Gastroesophageal sphincter (tissue), 4 donors: ENCODE measurements at places on chromosomes 11 and 22. TPM values are rescaled to one million over a fixed set of nuclear protein-coding genes. Genes with fewer than 3 reads are reported as not detected.

CBL gene
- 23.8 TPM for total RNA-seq

CCDC89 gene
- 1.7 TPM for total RNA-seq

BTG4 gene
- not detected for total RNA-seq

OR2D2 gene
- total RNA-seq: 0.31 TPM

SEPTIN3 gene
- 0.93 TPM for total RNA-seq

WNT7B gene
- total RNA-seq: not detected

PNPLA3 gene
- total RNA-seq: not detected

TKFC gene
- 13.0 TPM for total RNA-seq

FAM180B gene
- total RNA-seq: 1.1 TPM

OR6A2 gene
- 0.08 TPM for total RNA-seq

ADM2 gene
- not detected for total RNA-seq

CD3E gene
- total RNA-seq: not detected

GLYATL1 gene
- total RNA-seq: not detected

GRCh38 chr11:102709201-102709945 lies 3.8 kb upstream of the MMP27 start:
- ATAC-seq: peak; percentile 36

DNA sequence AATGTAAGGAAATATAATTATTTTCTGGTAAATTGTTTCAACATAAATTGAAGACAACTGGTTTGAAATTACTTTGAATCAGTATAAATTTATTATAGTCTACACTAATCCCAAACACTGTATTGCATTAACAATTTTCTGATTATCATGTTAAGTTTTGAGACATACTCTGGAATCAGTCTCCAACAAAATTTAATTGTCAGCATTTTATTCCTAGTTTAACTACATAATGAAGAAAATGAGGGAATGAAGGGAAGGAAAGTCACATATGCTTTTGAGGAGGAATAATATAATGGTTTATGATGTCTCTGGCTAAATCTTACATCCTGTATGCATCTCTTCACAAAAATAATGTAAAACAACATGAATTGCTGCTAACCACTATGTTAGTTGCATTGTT lies 14.2 kb downstream of the OR52E1 start:
- ATAC-seq: no peak

GRCh38 chr11:762421-763072 lies 14.7 kb downstream of the GATD1 start:
- peak; percentile 41 for ATAC-seq

DNA sequence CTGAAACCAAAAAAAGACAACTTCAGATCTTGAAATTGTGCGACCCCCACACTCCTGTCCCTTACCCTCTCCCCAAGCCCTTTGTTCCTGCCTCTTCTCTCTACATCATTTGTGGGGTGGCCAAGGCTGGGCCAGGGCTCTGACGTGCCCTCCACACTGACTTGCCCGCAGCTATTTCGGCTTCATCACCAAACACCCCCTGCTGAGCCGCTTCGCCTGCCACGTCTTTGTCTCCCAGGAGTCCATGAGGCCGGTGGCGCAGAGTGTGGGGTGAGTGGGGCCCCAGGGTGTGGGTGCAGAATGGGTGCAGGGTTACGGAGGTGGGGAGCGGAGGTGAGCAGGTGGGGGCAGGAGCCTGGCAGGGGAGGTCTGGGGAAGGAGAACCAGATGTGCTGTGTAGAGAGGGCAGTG lies 9.5 kb downstream of the MAPK8IP2 start:
- no peak for ATAC-seq

DNA sequence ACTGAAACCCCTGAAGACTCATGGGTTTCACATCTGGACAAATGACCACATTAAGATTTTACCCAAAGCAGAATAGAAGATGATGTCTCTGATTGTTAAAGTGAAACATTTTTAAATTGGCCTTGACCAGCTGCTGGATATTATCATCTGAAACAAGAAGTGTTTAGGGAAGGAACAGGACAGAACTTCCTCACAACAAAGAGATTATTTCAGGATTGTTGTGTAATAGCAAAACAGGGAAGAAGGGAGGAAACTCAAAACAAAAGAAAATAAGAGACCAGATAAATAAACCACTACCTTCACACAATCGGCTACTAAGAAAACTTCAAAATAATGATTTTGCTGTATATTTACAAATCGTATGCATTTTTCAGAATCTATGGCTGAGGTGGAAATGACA lies 319.2 kb upstream of the API5 start:
- ATAC-seq: no peak

DNA sequence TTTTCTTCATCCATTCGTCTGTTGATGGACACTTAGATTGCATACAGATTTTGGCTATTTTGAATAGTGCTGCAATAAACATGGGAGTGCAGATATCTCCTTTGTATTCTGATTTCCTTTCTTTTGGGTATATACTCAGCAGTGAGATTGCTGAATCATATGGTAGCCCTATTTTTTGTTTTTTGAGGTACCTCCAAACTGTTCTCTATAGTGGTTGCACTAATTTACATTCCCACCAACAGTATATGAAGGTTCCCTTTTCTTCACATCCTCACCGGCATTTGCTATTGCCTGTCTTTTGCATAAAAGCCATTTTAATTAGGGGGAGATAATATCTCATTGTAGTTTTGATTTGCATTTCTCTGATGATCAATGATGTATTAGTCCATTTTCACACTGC lies 96.1 kb downstream of the PRR5L start:
- ATAC-seq: no peak

DNA sequence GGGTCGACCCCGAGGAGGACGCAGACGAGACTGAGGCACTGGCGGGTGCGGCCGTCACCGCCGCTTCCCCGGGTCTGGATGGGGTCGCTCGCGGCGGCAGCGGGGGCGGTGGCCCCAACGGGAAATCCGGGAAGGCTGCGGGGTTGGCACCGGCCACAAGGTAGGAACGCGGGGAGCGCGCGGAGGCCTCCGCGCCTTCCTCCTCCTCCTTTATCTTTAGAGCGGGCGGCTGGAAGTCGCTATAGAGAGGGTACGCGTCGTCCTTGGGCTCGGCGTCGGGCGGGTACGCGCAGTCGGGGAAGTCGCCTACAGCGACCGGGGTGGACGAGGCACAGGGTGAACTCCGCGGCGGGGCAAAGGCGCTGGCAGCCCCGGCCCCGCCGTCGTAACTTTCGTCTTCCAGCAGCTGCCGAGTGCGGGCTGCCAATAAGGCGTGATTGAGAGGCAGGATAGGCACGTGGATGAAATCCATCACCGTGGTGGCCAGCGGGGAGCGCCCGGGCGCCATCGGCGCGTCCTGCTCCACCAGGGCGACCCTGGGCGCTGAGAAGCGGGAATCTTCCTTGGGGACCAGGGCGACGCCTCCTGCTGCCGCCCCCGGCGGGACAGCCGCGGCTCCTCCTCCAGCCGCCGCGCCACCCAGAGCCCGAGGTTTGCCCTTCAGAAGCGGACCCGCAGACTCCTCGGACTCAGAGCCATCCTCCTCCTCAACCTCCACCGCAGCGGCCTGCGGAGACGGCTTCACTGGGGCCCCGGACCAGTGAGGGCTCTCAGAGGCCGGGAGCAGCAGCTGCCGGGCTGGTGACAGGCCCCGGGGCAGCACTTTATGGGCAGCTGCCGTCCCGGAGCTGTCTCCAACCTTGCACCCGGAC lies 1.7 kb downstream of the PGR start:
- peak; percentile 26 for ATAC-seq

DNA sequence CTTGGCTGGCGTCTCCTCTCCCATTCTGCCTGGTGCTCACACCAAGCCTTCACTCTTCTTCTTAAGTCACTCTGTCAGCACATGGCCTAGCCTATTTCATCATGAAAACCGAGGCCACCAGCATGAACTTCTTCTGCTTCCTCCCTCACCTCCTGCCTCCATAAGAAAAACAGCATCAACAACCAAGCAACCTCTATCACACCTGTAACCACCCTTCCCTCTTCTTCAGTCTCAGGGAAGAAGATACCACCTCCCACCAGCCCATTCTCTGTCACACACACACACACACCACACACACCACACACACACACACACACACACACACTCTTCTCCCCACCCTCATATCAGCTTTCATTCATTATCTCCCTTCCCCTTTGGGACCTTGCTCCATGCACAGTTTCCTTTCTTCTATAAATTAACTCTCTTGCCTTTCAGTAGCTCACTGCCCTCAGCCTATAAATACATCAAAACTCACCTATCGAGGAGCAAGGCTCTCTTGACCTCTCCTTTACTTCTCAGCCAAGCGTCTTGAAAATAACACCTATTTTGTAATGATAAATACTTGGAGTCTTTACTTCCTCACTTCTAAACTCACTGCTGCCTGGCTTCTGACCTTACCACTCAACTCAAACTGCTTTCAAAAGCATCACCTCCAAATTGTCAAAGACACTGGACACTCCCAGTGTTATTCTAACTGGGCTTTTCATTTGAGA lies 36.6 kb downstream of the SC5D start:
- ATAC-seq: no peak

- no peak for ATAC-seq
Measured at GRCh38 chr11:3139481-3140290, 25.4 kb downstream of the OSBPL5 start.

DNA sequence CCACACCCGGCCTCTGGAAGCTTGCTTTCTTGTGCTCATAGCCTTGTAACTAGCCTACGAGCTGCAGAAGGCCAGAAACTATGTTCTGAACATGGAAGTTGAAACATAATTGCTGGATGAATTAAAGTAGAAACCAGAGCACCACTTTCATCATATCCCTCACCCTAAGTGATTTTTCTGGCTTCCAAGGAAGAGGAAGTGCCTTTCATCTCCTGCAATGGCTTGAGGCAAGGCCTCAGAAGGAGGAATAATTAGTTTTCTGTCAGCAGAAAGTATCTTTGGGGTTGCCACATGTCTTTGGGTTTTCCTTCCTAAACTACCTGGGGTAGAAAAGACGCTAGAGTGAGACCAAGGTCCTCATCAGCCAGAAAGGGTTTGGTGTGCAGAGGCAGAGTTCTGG lies 14.5 kb downstream of the RPL27A start:
- no peak for ATAC-seq

GRCh38 chr11:62612366-62613290 lies at the start of the genes EML3 and ROM1:
Gene EML3, minus strand, starts transcription at chr11:62612775. Its CDS starts 318 bp downstream, at chr11:62612457.
Gene ROM1, plus strand, starts transcription at chr11:62613257. Its CDS starts 25 bp downstream, at chr11:62613282.
- peak; percentile 88 for ATAC-seq

GRCh38 chr11:413120-414081 lies 1.4 kb downstream of the SIGIRR start:
- ATAC-seq: no peak

DNA sequence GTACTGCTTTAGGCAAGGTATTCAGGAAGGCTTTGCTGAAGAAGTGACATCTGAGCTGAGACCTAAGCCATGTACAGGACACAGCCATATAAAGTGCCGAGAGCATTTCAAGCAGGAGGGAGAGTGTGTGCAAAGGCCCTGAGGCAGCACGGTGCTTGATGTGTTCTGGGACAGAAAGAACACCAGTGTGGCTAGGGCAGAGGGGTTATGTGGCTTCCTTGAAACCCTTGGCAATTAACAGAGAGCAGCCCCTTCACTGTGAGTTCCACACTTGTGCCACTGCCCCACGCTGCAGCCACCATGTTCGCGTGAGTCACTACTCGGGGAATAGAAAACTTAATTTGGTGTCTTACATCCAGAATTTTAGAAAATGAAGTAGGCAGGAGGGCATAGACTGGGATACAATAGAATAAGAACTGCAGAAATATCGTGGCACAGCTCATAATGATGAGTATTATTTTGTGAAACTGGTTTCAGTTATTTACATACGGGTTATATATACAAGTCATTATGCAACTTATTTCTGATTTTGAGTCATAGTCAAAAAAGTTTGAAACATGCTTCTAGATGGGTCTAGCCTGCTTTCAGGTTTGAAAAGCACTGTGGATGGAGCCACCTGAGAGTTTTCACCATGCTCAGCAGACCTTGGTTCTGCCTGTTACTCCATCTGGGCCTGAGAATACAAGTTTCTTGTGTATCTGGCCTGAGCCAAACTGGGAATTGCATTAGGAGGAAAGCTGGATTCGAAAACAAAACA lies 11.8 kb downstream of the IL10RA start:
- ATAC-seq: no peak

GRCh38 chr22:50628543-50629134 lies 687 bp upstream of the ARSA start:
- no peak for ATAC-seq

GRCh38 chr22:37121887-37122591 lies 12.5 kb upstream of the TMPRSS6 start:
- no peak for ATAC-seq

DNA sequence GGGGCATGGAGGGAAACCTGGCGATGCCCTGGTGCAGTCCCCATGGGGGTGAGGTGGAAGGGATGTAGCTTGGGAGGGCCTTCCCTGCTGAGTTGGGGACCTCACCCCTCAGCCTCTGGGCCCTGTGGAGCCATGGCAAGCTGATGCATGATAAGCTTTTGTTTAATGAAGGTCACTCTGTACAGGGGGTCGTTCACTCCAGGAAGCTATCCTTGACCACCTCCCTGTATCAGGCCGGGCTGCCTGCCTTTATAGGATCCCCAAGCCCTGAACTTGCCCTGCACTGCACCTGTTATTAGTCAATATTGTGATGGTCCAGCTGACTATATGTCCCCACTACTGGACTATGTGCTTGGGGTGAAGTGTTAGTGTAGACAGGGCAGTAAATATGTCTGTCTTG lies 49.7 kb upstream of the MYEOV start:
- ATAC-seq: no peak

GRCh38 chr22:36863281-36863680 lies 2.5 kb downstream of the NCF4 start:
- ATAC-seq: no peak

GRCh38 chr11:115126515-115127208 lies 377.6 kb downstream of the CADM1 start:
- ATAC-seq: no peak

DNA sequence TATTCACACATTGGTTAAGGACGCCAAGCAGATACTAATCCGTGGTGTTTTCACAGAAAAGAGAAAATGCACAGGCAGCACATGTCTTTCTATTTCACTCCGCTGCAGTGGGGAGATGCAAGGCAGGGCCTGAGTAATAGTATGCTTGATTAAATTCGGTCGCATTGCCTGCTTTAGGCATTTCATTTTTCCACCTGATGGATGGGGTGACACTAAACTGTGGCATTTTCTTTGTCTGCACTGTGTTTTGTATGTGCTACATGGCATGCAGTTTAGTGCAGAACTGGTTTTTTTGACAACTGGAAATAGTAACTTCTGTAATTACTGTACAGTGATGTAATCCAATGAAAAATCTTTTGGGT lies 94.9 kb downstream of the SLC17A6 start:
- ATAC-seq: no peak

GRCh38 chr11:104053743-104054478 lies 17.5 kb downstream of the DDI1 start:
- no peak for ATAC-seq
